ENCODE measurements at places on chromosomes 3 and 15.
A peak's percentile ranks its signal among the peaks of the same experiment; 100 is the strongest.

DNA sequence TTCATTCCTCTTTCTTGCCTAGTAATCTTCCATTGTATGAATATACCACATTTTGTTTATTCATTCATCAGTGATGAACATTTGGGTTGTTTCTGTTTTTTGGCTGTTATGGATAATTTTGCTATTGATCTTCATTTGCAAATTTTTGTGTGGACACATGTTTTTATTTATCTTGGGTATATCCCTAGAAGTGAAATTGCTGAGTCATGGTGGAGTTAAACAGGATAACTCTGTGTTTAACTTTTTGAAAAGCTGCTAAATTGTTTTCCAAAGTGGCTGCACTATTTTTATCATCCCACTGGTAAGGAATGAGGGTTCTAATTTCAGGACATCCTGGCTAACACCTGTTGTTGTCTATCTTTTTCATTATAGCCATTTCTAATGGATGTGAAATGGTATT, 74.6 kb upstream of the ARL6 start:
- no peak for DNase-seq

DNA sequence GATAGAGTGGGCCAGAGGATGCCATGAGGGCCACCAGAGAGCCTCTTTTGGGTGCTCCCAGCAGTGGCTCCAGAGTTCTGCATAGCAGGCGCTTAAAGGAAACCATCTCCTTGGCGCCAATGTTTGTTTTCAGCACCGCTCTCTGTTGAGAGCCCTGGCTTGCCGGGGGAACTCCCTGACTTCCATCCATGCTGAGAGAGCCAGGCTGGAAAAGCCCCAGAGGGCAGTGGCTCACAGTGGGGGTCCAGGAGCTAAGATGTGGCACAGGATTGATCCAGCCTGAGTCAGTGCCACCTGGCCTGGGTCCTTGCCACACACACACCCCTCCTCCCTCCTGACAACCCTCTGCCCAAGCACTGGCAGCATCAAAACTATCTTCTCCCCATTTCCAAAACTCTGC, 50.4 kb upstream of the HACD2 start:
- no peak for DNase-seq

GRCh38 chr15:94395640-94396039, 164.3 kb downstream of the MCTP2 start:
- no peak for DNase-seq

DNA sequence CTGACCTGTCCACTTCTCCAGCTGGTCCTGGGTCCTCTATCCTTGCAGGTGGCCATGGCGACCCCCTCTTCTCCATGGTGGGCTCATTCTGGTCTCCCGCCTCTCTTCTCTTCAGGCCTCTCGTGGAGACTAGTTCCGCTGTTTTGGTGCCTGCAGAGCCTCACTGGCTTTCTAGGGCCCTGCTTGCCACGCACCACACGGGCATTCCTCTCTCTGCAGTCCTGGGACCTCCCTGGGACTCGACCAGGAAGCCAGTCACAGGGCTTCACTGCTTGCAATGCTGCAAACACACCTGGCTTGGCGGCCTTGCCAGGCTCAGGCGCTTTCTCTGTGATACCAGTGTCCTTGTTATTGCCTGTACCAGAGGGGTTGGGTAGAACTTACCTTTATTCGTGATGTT, 9.1 kb downstream of the SLC28A1 start:
- DNase-seq, result no peak

GRCh38 chr15:71103102-71103676, 12.1 kb upstream of the THSD4 start:
- DNase-seq, result no peak

GRCh38 chr15:36605604-36606263, 26.3 kb downstream of the CDIN1 start:
- DNase-seq, result no peak

- DNase-seq, result no peak
These were observed 15.3 kb downstream of the DNAJC13 start for GRCh38 chr3:132432639-132433038.

GRCh38 chr15:49468481-49468839, 45.4 kb downstream of the FGF7 start:
- DNase-seq, result no peak

DNA sequence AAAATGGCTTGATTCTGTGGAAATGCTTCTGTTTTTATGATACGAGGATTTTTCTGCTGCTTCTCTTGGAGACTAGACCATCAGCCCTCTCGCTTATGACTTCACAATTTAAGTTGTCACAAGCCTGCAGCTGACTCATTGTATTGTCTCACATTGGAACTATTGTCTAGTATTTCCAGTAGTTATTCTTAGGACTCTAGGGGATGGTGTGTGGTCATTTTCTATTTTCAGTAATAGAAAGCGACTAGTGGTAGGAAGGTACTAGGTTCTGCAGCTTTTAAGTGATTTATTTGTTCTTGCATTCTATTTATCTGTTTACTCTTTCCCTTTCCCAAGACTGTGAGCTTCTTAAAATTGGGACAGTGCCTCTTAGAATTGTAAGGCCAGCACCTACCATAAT, 66.3 kb upstream of the CRTC3 start:
- DNase-seq, result no peak

- DNase-seq, result no peak
These were observed 392.7 kb downstream of the PTPRG start for GRCh38 chr3:61954097-61954540.

DNA sequence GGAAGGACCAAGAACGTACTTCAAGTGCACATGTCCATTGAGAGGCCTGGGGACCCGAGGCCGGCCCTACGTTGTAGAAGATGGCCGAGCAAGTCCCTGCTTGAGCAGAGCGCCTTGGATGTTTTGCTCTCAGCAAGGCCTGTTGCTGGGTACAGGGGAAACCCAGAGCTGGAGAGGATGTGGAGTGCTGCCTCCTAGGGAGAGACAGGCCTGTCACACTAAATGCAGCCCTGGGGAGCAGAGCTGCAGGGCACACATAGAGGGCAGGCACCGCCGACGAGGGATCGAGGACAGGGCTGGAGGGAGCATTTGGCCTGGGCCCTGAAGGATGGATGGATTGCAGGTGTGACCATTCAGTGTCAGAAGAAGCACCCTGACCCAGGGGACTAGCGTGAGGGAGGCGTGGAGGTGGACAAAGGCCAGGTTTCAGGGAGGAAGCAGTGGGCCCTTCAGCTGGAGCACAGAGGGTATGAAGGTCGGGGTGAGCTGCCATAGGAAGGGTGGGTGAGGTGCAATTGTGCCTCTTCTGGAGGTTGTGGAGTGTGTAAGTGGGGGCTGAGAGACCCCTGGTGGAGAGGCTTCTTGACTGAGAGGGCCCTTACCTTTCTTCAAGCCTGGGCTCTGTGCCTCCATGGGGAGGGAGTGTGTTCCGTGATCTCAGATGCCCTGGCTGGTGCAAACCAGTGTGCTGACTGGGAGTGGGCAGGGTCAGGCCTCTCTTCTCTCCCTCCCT, 142.4 kb downstream of the CHDH start:
- DNase-seq, result no peak

DNA sequence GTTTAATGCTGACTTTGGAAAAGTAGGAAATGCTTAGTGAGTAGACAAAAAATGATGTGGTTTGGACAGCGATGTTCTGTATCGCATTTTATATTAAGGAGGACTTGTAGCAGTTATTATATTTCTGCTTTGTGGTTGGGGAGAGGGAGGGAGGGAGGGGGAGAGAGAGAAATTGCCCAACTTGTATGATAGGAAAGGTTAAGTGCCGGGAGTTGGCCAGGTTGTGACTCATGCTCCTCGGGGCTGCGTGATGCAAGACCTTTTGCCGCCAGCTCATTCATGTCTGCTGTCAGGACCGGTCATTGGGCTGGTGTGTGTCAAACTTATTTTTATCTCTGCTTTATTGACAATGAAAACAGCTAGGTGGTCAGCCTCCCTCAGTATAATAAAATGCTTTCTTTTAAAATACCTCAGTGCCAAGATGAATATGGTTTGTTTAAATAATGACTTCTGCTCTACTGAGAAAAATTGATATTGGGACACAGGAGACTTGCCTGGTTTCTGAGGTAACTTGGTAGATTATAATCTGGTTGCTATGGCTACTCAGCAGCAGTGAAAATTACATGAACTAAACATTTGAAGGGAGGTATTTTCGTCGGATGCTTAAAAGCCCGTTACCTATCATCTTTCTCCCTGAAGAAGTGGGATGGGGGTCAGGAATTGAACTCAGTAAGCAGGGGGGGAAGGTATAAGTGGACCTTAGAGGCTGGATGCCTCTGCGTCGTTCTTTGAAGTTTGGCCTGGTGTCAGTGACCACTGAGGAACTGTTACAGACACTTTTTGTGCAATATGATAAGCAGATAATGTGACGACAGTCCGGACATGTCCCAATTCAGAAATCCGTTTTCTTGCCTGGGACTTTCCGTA, 90.7 kb downstream of the FNDC3B start:
- DNase-seq, result peak; percentile 35

DNA sequence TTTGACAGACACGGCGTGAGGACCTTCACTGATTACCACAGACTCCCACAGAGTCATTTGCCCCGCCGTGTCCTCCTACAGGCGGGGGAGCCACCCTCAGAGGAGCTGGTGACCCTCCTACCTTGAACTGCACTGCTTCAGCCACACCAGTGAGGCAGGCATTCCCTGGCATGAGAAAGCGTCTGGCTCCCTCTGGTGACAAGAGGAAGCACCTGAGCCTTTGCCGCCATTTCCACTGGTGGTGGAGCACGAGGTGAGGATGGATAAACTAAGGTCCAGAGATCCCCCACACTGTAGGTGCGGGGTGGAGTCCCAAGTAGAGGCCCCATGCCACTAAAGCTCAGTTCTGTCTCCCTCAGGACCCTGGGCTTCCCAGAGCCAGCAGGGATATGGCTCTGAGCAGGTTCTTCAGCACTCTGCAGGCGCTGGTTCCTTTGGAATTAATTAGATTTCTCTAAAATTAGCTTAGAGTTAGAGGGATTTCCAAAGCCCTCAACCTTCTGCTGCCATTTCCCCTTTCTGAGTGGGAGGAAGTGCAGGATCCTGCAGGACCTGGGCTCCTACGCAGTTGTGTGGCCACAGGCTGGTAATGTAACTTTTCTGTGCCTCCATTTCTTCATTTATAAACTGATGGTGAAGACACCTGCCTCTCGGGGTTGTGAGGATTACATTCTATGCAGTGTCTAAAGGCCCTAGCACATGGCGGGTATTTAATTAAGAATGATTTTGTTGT, 224.0 kb downstream of the SLCO3A1 start:
- DNase-seq, result peak; percentile 24

DNA sequence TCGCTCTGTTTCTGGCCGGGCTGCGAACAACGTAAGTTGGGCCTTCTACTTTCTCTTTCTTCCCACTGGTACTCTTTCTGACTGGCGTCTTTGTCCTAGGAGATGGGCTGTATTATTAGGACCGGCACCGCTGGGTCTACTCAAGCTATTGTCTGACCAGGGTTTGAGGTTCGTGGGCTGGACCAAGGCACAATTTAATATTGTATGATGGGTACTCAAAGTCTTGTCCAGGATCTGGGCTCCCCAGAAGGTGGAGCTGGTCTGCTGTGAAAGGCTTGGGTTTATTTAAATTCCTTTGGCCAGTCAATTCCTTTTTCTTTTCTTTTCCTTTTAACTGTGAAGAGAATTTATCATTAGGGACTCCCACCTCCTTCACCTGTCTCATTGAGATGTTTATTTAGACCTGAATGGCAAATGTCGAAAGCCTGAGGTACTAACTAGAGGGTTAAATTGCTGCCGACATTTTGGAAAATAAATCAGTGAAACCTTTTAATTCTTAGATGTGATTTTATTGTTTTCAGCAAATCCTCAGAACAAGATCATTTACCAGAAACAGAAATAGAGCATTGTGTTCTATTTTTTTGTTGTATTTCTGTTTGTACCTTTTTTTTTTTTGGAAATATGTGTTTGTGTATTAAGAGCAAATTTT, 410 bp downstream of the LRRC49 start:
- no peak for DNase-seq

- no peak for DNase-seq
These were observed 573.4 kb downstream of the NAALADL2 start for GRCh38 chr3:175432376-175433025.

- peak; percentile 17 for DNase-seq
These were observed 25.3 kb downstream of the EXOG start for GRCh38 chr3:38521391-38521987.

GRCh38 chr3:13332158-13332557, 88.0 kb downstream of the NUP210 start:
- DNase-seq, result no peak

GRCh38 chr3:73280746-73281145, 219.3 kb downstream of the EBLN2 start:
- DNase-seq, result no peak

GRCh38 chr15:79167776-79168175, 77.2 kb upstream of the RASGRF1 start:
- DNase-seq, result no peak

DNA sequence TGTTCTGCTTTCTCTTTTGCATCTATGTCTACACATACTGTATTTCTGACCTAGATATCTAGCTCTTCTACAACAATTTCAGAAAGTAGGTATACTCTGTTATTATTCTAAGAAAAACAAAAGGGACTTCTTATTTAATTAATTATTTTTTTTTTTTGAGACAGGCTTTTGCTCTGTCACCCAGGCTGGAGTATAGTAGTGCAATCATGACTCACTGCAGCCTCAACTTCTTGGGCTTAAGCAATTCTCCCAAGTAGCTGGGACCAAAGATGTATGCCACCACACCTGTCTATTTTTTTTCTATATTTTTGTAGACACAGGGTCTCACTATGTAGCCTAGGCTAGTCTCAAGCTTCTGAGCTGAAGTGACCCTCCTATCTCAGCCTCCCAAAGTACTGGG, 130.6 kb downstream of the MBNL1 start:
- no peak for DNase-seq

- DNase-seq, result no peak
These were observed 13.2 kb downstream of the USP3 start for GRCh38 chr15:63517628-63518027.

DNA sequence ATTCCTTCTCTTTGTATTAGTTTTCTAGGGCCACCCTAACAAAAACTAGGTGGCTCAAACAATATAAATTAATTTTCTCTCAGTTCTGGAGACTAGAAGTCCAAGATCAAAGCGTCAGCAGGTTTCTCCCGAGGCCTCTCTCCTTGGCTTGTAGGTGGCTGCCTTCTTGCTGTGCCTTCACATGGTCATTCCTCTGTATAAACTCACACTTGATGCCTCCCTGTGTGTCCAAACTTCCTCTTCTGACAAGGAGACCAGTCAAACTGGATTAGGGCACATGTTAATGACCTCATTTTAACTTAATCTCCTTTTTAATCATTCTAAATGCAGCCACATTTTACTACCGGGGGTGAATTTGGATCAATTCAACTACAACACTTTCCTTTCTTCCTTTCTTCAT, 691.1 kb downstream of the DIPK2A start:
- no peak for DNase-seq

- DNase-seq, result no peak
These were observed 36.2 kb upstream of the LDHAL6B start for GRCh38 chr15:59170295-59171066.

- DNase-seq, result peak; percentile 21
These were observed 25.1 kb downstream of the C3orf18 start for GRCh38 chr3:50542177-50543034.

- DNase-seq, result no peak
These were observed 137.1 kb upstream of the TMC3 start for GRCh38 chr15:81511138-81511537.

- no peak for DNase-seq
These were observed 11.7 kb downstream of the ARHGEF26 start for GRCh38 chr3:154132777-154133375.
